ENCODE measurements at places on chromosomes 7 and 10.
A peak's percentile ranks its signal among the peaks of the same experiment; 100 is the strongest.

- DNase-seq, result no peak
These were observed 245.5 kb downstream of the SKAP2 start for GRCh38 chr7:26618898-26619297.

GRCh38 chr10:79145517-79146470 lies 77.0 kb downstream of the ZMIZ1 start:
- no peak for DNase-seq

DNA sequence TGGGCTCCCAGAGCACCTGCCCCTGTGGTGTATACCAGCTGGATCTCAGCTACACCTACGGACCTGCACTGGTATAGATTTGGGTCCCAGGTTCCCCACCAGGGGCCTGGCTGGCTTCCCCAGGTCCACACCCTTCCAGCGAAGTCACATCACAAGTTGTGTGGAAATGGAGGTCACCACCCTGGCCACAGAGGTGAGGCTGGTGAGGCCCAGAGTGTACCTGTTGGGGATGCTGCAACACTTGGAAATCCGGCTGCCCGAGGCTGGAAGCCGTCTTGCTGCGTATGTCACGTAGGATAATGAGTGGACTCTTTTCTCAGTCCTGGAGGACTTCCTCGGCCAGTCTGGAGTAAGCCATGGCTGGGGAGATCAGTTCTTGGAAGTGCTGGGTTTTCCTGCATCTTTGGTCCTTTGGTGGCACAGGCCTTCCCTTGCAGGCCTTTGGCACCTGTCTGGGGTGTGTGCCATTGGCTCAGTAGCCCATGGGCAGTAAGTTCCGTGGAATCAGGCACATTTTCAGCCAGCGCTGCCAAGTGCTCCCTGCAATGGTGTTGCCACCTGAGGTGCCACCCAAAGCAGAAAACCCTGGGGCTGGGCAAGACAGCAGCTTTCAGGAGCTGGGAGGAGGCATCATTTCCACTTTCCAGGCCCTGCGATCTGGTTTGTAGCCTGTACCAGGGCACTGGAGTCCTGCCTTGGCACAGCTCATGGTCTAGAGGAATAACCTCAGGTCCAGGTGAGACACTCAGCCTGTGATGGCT lies 97.9 kb downstream of the LHPP start:
- no peak for DNase-seq

DNA sequence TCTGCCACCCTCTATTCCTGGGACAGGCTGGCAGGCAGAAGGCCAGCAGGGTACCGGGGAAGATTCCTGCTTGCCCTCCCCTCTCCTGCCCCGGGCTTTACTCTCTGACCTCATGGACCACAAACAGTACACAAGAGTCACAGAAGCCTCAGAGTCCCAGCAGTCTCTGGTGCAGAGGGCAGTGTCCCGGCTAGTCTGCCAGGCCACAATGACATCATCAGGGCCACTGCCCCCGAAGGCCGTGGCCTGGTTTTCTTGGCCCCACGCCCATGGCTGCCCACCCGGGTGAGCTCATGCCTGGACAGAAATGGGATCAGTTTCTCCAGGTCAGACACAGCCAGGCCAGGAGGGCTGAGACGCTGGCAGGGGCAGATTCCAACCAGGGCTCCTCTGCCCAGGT lies 91.9 kb downstream of the MYL10 start:
- DNase-seq, result no peak

- no peak for DNase-seq
These were observed 1.8 kb upstream of the RPA3 start for GRCh38 chr7:7720193-7720592.

- no peak for DNase-seq
These were observed 591.9 kb upstream of the MGMT start for GRCh38 chr10:128875030-128875744.

- no peak for DNase-seq
These were observed 30.5 kb downstream of the LRMDA start for GRCh38 chr10:75461672-75462649.

DNA sequence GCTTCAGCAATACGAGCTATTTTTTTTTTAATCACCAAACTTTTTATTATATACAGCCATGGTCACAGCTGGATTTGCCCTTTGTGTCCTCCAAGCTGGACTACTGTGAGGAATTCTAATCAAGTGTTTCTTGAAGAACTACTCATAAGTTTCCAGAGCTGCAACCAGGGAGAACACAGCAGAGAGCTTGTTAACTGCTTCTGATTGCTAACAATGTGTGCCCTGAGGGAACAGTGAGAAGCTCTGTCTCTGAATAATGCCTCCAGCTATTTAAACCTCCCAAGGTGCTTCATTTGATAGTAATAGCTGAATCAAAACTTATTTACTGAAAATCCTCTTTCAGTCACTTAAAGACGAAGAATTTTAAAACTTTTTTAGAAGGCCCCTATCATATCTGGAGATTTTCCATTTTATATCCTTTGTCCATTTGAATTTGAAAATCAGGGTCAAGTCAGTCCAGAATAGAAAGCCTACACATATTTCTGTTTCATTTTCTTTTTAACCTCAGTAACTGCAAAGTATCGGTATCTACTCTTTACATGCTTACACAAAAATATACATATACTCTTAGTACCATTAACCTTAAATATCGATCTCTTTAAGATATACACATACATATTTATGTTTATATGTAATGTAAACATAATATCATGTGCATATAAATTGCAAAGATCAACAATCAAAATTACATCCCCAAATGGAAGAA lies 1024.2 kb downstream of the GRM8 start:
- no peak for DNase-seq

DNA sequence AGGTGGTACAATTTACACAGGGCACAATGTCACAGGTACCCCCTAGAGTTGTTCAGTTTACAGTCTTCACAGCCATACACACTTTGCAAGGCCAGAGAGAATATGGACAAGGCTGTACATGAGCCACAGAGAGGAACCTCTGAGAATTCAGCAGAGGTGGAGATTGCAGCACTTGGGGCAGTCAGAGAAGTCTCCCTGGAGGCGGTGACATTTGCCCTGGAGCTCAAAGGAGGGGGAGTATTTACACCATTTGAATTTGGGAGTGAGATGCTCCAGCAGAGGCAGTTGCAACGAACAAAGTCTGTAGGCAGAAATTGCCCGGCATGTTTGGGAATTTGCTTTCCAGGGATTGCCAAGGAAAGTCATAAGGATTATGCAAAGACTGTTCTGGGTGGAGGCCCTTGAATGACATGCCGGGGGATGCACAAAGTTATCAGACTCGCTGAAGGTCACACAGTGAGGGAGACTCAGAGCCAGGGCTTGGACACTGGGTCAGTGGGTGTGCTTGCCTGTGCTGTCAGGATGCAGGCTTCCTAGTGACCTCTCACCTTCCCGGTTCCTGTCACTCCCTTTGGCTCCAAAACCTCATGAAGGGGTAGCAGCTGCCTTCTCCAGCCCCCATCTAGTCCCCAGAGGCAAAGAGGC lies 160.7 kb upstream of the PCBD1 start:
- DNase-seq, result no peak

DNA sequence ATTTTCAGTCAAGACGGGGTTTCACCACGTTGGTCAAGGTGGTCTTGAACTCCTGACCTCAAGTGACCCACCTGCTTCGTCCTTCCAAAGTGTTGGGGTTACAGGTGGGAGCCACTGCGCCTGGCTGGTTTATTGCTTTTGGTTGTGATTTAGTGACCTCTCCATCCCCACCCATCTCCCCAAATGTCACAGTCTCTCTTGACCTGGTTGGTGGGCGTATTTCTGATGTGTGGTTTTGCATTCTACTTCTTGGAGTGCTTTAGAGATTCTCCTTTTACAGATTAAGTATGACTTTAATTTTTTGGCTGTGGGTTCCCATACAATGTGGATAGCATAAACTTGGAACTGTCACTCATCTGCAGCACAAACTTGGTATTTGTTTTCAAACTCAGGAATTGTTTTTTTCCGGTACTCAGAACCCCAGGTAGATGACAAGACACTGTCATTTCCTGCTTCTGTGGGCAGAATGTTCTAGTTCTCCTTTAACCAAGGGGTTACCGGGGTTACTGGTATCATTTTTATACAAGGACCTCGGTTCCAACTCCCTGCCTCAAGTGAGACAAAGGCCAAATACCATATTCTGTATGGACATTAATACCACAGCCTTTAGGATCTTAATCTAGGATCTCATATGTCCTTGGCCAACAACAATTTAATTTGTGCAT lies 50.5 kb downstream of the MRC1 start:
- no peak for DNase-seq

- no peak for DNase-seq
These were observed 647.2 kb downstream of the GRM8 start for GRCh38 chr7:126605553-126605952.

DNA sequence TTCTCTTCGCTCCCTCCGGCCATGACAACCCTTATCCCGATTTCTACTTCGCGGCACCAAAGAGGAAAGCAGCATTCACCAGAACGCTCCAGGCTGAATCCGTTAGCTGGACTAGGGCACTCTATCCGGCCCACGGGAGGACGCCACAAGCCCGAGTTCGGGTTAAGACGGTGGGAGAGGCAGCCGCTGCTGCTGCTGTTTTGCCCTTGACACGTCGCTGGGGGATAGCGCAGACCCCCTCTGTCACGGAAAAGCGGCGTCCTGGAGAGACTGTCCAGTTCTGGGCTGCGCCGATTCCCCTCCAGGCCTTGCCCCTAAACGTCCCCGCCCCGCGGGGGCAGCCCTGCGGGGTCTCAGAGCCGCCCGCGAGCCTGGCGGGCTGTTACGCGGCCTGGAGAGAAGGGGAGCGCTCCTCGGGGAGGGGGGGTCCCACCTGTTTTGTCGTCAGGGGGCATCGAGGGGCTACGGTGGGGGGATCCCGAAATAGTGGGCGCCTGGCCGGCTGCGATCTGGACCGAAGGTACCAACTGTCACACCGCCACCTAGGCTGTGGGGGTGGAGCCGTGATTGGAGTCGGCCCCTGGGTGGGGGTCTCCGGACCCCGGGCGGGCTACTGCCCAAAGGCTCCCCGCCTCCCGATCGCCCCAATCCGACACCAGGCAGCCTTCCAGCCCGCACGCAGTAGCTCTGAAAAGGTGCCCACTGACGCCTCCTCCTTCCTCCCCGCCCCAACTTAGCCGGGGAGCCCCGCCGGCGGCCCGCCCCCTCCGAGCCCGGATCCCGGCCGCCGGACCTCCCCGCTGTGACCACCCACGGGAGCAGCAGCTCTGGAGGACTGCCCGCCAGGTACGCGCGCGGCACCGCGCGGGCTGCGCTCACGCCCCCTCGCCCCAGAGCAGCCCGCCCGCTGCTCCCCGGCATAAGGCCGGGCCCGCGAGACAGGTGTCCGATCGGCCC lies 772 bp downstream of the SGMS1 start:
- DNase-seq, result peak; percentile 59

- no peak for DNase-seq
These were observed 14.5 kb upstream of the FAM13C start for GRCh38 chr10:59376846-59377245.

GRCh38 chr10:130074639-130075038 lies 36.0 kb downstream of the C10orf143 start:
- DNase-seq, result no peak

DNA sequence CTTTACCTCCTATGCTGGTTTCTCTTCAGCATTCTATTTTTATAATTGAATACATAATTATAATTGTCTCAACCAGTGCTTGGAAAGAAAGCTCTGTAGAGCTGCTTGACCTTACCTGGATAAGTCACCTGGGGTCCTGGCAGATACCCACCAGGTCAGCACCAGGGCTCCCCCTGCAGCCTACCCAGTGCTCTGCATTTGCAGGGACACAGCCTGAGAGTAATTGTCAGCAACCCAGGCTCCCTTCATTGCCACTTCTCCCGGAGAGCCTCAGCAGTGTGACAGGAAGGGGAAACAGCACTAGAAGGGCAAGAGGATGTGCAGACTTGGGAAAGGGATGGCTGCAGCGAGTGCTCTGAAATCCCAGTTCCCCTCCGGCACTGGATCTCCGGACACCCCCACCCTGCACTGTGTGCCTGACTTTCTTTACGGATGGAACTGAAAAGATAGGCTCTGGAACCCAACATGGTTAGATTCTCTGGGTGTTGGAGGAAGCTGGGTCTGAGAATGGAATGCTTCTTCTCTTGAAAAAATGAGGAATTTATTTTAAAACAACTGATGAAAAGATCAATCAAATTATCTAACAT lies 11.4 kb upstream of the PAX4 start:
- DNase-seq, result peak; percentile 43

DNA sequence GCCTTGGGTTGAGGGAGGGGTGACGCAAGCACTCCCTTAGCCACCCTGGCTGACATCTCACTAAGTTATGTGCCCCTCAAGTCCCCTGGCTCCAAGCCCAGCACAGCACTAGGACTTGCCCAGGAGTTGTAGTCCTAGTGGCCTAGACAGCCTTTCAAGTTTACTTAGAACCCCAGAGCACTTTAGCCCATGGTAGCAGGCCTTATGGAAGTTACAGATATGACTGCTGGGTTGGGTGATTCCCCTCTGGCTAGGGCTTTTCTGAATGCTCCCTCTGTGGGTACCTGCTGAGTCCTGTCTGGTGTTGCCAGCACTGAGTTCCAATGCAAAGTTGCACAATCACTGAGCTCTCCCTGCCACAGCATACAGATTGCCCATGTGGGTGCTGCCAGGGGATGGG lies 83.2 kb downstream of the AHCYL2 start:
- no peak for DNase-seq

DNA sequence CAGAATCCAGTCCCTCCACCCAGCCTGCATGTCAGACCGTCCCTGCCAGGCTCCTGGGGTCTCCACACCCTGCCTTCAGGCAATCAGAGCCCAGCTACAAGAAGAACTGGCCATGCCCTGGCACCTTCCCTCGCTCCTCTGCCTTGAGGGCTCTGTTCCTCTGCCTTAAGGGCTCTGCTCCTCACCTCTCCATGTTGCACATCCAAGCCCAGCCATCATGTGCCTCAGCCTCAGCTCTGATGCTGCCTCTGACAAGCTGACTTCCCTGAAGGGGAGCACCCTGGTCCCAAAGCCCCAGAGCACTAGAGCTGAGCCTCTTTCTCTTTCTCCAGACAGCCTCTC lies 50.3 kb upstream of the ANTXRL start:
- no peak for DNase-seq

GRCh38 chr10:91944880-91945630 lies 21.5 kb downstream of the BTAF1 start:
- DNase-seq, result no peak

GRCh38 chr7:66279912-66280311 lies 74.8 kb downstream of the TPST1 start:
- no peak for DNase-seq

DNA sequence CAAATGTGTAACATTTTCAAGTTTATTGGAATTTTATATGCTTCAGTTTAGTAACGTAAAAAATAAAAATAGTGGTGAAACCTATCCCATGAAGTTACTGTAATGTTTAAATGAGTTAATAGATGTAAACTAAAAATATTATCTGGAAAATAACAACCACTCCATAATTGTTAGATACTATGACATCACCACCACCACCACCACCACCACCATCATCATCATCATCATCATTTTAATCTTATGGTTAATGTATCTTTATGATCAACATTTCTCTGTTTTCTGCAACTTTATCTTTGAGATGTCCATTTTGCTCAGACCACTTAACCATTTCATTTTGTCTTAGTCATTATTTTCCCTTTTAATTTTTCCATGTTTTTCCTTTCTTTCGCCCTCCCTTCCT lies 23.4 kb upstream of the CACNA2D1 start:
- DNase-seq, result no peak

DNA sequence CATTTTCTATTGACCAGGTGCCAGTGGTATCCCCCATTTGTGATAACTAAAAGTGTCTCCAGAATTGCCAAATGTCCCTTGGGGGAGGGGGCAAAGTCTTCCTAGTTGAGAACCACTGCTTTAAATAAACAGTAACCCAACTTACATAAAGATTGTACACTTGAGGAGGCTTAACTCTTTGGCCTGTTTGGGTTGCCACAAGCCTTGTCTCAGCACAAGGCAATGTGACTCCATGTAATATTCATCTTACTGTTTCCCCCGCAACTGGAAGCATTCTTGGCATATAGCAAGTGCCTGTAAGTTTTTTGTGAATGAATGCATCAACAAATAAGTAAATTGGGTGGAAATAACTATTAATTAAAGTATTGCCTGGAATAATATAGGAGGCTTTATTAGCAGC lies 108.3 kb downstream of the ANK3 start:
- DNase-seq, result no peak

Data from hepatocyte (in vitro differentiated cells).